ENCODE measurements at places on chromosomes 3 and 15.

- no peak for DNase-seq
Measured at GRCh38 chr3:8596321-8597218, 48.0 kb downstream of the SSUH2 start.

DNA sequence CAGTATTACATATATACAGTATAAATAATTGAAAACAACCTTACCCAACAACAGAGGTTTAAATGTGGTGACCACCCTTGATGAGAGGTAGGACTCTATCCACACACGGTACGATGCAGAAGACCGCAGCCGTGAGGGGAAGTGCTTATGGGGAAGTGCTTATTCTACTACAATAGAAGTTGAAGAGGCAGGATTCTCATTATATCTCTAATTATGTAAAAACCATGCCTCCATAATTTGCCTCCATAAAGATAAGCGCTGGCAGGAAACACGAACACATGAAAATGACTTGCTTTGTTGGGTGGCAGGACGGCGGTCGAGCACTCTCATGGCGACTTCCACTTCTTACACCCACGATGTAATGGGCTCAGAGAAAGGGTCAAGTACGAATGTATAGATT is 7.2 kb upstream of the MUC13 start:
- DNase-seq: no peak

- DNase-seq: peak; percentile 47
Measured at GRCh38 chr3:108091498-108092250, 843 bp upstream of the CD47 start.

DNA sequence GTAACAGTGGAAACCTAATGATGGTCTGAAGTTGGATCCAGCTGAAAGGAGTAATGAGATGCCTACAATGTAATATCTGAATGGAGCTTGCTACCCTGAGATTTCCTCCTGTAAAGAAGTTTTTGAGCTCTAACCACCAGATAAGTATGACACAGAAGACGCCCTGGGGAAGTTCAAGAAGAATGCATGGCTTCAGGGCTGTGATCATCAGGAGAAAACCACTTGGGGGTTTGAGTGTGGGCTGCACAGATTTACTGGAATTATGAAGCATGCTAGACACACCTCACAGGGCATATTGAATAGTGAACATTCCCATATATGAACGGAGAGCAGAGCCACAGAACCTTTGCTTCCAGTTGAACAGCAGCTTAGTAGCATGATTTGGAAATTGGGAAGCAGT is 10.6 kb upstream of the CCDC80 start:
- no peak for DNase-seq

DNA sequence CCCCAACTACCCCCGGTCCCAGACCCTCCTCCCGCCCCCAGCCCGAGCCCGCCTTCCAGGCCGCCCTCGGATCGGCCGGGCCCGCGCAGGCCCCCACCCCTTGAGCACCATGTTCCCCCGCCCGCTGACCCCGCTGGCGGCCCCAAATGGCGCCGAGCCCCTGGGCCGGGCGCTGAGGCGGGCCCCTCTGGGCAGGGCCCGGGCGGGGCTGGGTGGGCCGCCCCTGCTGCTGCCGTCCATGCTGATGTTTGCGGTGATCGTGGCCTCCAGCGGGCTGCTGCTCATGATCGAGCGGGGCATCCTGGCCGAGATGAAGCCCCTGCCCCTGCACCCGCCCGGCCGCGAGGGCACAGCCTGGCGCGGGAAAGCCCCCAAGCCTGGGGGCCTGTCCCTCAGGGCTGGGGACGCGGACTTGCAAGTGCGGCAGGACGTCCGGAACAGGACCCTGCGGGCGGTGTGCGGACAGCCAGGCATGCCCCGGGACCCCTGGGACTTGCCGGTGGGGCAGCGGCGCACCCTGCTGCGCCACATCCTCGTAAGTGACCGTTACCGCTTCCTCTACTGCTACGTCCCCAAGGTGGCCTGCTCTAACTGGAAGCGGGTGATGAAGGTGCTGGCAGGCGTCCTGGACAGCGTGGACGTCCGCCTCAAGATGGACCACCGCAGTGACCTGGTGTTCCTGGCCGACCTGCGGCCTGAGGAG is 472 bp downstream of the CHST14 start:
- no peak for DNase-seq

DNA sequence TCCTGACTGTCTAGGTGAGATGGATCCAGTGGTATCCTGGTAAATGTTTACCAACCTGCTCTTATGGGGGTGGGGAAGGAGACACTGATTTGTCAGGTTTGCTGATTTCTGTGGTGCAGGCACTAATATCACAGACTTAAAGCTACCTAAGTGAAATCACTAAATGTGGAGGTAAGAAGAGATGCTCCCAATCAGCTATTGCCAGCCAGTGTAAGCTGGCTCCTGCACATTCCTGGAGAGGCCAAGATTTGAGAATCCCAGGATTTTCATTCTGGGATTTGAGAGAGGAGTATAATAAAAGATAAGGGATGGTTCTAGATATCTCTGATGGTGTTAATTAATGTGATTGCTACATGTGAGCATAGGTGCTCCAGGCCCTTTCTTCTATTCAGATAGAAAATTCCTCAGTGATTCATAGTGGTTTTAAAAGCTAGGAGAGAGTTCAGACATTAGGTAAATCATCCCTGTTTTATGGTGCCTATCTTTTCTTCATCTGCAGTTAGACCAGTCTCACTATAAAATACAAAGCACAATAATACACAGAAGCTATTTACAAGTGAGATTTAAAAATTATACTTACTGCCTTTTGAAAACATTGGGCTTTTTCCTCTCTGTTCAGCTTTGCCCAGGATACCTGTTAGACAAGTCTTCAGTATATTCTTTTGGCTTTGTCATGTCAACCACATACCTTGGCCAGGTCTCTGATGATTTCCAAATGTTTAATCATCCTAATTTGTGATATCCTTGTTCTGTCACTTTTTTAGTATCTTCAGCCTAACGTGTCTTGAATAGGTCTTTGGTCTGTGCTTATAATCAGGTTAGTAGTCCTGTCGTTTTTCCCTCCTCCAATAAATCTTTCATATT is 90.9 kb downstream of the MBNL1 start:
- DNase-seq: no peak

DNA sequence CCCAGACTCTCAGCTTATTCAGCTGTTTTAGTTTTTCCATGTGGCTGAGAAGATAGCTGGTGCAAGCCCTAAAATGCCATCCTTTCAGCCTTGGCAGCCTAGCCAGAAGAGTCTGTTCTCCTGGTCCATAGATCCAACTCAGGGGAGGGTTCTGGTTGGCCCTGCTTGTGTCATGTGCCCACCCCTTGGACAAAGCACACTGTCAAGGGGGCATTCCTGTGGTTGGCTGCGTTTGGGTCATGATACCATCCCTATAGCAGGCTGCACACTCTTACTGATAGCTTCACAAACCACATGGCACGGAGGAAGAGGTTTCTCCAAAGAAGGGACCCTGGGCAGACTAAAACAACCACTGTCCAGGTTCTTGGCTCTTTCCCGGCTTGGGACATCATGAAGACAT is 8.4 kb upstream of the FSTL1 start:
- DNase-seq: no peak

DNA sequence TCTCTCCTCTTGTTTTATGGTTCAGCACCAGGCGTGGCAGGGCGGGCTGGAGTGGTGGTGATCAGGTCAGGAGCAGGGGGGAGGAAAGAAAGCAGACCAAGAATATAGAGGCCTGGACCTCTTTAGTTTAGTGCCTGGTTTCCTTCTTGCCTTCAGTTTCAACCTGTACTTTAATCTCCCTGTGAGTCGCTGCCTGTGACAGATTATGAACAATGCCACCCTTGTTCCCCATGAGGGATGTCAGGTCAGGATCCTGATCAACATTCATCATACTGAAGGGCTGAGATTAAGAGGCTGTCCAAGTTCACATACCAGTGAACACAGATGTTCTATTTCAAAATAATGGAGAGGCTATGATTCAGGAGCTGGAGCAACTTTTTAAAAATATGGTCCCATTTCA is 11.4 kb downstream of the ENTPD3 start:
- DNase-seq: no peak

GRCh38 chr3:141797819-141798447 is 34.7 kb downstream of the GRK7 start:
- DNase-seq: no peak

GRCh38 chr15:80157215-80157614 is 4.4 kb downstream of the FAH start:
- DNase-seq: no peak

DNA sequence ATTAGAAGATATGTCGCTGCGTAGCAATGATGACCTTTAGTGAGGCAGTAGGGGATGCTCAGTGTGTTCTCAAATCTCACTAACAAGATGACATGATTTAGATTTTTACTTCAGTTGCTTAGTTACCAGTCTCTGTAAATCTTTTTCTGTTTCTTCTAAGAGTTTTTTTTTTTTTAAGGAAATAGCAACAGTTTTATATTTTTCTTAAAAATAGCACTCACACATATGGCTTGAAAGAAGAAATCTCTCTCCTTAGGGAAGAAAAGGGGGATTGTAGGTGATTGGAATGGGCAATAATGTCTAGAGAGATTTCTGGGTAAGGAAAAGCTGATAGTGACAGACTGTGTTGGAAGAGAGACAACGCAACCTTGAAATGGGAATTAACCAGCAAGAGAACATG is 524.6 kb upstream of the ARPP21 start:
- DNase-seq: no peak

DNA sequence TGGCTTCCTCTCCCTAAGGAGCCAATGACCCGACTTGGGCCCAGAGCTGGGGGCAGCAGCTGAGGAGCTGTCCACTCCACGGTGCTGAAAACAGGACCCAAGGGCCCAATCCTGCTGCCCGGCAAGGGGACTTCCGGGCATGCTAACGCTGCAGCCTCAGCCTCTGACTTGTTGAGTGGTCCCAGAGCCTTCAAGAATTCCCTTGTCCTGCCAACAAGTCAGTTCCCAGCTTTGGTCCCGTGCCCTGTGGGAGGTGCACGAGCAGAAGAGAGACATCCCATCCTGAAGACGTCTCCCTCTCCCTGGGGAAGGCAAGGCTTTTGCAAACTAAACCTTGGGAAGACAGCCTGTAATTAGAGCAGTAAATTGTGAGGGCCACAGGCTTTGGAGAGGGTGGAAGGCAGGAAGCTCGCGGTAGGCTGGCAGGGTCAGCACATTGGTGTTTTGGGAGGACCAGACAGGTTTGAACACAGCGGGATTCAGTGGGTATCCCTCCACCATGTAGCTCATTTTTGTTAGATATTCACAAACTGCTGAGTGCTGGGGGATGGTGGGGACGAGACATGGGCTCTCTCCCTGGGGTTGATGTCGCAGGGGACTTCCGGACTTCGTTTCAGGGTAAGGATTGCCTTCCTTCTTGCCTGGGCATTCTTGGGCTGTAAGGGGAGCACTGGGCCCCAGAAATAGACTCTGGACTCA is 29.8 kb upstream of the PRR23E start:
- no peak for DNase-seq

- no peak for DNase-seq
Measured at GRCh38 chr3:21059404-21059803, 691.6 kb downstream of the ZNF385D start.

DNA sequence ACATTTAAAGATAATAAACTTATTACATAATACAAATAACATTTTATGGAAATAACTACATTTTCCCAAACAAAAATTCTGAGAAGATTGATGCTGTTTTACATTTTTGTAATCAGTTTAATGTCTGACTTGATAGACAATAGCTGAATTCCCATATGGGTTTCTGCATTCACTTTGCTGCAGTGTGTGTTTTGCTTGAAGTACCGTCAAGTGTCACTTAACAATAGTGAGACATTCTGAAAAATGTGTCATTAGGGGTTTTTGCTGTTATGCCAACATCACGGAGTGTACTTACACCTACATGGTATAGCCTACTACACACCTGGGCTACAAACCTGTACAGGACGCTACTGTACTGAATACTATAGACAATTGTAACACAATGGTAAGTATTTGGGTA is 57.5 kb downstream of the USF3 start:
- no peak for DNase-seq

- no peak for DNase-seq
Measured at GRCh38 chr3:192063570-192063969, 602.6 kb downstream of the PYDC2 start.

- no peak for DNase-seq
Measured at GRCh38 chr3:156230278-156230900, 110.0 kb downstream of the KCNAB1 start.

DNA sequence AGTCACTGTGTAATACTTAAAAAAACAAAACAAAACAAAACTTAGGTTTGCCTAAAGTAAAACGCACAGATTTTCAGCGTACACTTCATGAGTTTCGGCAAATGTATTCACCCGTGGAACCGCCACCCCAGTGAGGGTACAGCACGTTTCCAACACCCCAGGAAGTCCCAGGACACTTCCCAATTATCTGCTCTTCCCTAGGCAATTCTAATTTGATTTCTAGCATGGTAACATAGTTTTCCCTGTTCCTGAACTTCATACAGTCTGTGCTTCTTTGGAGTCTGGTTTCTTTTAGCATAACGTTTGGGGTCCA is 497 bp upstream of the CLASP2 start:
- no peak for DNase-seq

- DNase-seq: no peak
Measured at GRCh38 chr3:18883571-18883970, 264.7 kb upstream of the KCNH8 start.

- peak; percentile 42 for DNase-seq
Measured at GRCh38 chr15:70094690-70095311, 2.9 kb downstream of the TLE3 start.

DNA sequence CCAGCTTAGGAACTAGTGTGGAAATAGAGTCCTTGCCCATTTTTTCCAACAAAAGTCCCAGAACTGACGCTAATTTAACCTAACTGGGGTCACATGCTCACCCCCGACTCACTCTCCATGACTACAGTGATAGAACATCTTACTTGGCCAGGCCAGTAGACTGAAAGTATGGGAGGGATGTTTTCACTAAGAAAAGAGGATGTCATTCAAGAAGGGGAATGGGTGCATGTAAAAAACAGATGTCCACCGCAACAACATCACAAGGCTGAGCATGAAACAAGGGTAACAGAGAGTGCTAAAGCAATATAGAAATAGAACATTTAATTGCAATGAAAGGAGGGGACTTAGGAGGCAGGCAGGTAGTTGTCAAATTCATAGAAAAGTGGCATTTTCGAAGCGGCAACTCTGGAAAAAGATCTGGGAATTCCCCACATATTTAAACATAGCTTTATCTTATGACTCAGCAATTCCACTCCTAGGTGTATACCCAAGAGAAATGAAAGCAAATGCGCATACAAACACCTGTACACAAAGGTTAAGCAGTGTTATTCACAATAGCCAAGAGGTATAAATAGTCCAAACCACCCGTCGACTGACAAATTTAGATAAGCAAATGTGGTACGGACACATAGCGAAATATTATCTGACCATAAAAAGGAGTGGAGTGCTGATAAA is 41.1 kb upstream of the UBE2E2 start:
- DNase-seq: no peak

- no peak for DNase-seq
Measured at GRCh38 chr3:154314152-154314551, 10.1 kb downstream of the DHX36 start.

DNA sequence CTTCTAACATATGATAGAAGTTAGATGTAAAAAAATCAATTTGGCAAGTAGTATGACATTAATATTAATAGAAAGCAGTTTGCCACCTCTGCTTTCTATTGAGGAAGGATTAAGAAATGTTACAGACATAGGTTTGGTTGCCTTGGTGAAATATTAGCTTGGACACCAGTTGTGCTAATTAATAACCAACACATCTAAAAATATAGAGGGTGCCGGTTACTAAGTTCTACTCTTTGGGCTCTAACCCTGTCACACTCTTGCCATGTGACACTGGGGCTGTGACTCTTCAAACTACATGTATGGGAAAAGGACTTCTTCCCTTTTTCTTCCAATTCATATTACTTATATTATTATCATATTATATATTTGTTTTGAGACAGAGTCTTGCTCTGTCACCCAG is 64.4 kb downstream of the TRIM71 start:
- no peak for DNase-seq

GRCh38 chr3:31573036-31573779 is 40.5 kb downstream of the STT3B start:
- no peak for DNase-seq
